Retina (tissue), 1 donor: ENCODE measurements at places on chromosomes 2 and 18.

GRCh38 chr2:184730288-184730687 is 132.0 kb downstream of the ZNF804A start:
- DNase-seq = no peak

DNA sequence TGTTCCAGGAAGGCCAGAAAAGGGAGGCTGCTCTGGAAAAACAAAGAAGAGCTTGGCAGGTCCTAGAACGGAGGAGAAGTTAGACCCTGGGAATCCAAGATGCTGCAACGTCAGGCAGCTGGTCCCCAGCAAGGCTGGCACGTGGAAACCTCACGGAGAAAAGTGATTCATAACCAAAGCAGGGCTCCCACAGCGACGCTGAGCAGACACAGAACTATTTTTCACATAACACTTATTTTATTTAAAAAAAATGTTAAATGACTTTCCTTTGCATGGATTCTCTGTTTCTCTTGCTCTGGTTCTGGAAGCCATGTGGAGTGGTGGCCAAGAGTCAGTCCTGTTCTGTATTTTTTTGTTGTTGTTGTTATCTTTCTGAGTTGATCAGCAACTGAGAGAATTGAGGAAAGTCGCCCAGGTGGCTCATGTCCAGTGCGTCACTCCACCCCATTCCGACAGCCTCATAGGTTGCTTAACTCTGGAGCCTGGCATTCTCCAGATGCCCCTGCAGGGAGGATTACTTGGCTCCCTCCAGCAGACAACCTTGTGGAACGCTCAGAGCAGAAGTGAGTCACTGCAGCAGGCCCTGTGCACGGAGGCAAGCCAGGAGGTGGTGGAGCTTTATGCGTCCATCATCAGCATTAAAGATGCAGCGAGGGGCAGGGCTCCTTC is 229.9 kb upstream of the HDAC4 start:
- no peak for DNase-seq

- no peak for DNase-seq
Observed at GRCh38 chr2:54867457-54867856, 144.0 kb downstream of the EML6 start.

- DNase-seq = no peak
Observed at GRCh38 chr2:105446501-105446900, 47.6 kb upstream of the FHL2 start.

GRCh38 chr2:241813644-241814392 is 4.8 kb downstream of the NEU4 start:
- DNase-seq = no peak

- DNase-seq = no peak
Observed at GRCh38 chr2:16738361-16739225, 73.0 kb upstream of the CYRIA start.

DNA sequence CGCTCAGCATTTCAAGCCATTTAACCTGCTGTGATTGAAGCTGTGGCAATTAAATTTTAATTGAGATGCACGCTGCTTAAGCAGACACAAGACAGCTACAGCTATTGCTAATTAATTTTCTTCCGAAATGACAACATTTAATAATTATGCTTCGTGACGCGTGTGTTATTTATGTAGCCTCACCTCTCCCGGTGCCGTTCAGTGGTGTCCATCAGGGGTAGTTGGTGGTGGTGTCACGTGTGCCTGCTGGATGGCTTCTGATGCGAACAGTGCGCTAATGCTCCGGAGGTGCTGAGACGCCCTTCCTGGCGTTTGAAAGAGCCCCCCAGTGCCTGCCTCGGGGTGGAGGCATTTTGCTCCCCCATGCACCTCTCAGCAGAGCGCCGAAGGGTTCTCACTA is 39.5 kb downstream of the GLI2 start:
- DNase-seq = no peak

DNA sequence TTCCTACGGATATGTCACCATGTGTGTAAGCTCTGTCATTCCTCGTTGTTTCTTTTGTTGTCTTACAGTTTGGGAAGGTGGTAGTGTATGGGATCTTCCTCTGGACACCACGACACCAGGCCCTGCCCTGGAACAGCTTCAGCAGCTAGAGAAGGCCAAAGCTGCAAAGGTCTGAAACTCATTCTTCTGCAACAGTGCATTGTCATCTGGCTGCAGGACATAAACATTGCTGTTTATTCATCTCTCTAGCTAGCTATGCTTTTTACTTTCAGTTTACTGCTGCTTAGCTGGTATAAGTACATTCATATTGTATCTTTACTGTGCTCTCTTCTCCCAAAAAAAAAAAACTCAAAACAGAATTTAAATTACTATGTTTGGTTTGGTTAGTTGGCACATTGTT is 39.2 kb upstream of the KCNJ13 start:
- no peak for DNase-seq

DNA sequence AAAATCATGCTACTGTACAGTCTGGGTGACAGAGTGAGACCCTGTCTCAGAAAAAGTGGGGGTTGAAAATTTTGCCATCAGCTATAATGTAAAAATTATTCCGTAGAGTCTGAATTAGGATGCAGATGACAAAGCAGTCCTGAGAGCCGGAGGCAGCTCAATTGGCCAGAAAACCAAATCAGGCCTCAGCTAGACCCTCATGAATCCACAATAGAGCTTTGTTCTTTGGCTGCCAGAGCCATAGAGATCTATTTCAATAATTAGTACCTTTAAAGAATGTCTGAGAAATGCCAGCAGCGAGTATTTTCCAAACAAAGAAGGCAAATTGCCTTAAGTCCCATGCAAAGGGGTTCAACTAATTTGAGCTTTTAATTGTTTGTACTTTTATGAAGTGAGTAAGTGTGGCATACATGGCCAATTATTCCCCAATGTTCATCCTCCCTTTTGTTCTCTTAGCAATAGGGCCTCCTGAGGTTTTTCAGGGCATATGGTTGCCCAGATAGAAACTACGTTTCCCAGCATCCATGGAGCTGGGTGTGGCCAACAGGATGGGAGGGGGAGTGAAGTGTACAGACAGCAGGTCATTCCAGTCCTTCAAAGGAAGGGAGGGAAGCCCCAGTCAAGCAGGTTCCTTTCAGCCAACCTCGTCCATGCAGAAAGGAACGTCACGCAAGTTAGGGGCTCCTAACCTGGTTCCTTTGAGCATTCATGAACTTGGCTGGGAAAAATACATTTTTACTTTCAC is 211.3 kb upstream of the APCDD1 start:
- DNase-seq = peak; percentile 73

DNA sequence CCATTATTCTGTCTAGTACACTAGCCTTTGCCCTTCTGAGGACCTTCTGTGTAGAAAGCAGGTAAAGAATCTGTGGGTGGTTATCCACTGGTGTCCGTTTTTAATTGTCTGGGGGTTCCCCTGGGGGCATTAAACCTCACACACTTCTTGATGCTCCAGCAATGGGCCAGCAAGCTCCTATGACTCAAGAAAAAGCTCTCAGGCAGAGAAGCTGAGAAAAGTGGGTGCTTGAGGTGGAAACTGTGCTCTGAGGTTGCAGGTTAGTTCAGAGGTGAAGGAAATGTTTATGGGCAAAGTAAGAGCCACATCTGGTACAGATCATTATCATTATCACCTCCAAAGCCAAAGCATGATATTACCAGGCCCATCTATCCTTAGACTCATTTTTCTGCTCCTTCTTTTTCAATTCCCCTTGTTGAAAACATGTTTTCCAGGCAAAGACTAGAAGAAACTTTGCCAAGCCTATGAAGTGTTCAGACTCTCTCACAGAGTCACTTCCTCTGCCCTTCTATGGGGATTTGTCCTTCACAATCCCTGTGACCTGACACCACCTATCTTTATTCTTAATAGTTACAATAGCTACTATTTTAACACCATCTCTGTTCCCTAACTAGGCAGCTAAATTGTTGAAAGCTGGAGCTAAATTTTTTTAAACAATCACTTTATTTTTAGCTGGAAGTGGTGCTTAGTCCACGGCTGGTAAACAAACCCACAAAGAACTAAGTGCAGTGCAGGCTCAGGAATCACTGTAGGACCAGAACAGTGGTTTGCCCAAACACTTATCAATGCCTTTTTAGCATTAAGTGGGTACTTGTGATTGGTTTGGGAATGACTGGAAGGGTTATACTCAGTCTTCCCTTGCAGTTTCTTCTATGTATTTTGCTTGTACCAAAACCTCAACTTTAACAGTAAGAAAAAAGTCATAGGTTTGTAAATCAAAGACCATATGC is 512.8 kb upstream of the POU3F3 start:
- DNase-seq = no peak

GRCh38 chr2:241036964-241037421 is 38.6 kb downstream of the SNED1 start:
- DNase-seq = no peak

- DNase-seq = no peak
Observed at GRCh38 chr2:13480057-13480456, 763.3 kb downstream of the TRIB2 start.

GRCh38 chr2:99067871-99068625 is 73.5 kb upstream of the C2orf15 start:
- no peak for DNase-seq

GRCh38 chr18:66136039-66136438 is 385.2 kb downstream of the CDH7 start:
- DNase-seq = no peak

DNA sequence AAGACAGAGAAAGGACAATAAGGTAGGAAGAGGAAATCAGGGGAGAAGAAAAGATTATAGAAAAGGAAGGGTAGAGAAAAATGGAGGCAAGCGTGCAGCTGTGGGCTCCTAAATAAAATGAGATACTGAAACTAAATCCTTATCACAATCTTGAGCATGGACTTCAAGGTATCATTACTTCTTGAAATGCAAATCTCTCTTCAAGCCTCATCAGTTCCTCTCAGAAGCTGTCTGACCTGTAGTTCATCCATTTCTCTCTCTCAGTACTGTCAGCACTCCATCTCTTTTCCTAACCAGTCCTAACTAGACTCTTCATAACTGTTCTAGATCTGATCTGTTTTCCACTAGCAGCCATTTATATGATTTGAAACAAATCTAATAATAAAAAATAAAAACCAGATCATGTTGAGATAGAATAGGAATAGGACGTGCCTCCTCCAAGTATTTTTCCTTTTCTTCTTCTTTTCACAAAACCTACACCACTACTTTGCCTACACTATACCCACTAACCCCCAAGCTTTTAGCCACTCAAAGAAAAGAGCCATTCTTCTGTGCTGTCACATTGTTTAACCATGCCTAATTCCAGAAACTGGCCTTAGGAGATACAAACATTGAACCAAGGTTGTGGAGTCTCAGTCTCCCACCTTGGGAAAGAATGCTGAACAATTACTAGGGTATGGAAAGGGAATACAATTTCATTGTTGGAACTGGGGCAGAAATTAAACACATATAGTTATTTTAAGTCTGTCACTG is 21.1 kb downstream of the BABAM2 start:
- no peak for DNase-seq

DNA sequence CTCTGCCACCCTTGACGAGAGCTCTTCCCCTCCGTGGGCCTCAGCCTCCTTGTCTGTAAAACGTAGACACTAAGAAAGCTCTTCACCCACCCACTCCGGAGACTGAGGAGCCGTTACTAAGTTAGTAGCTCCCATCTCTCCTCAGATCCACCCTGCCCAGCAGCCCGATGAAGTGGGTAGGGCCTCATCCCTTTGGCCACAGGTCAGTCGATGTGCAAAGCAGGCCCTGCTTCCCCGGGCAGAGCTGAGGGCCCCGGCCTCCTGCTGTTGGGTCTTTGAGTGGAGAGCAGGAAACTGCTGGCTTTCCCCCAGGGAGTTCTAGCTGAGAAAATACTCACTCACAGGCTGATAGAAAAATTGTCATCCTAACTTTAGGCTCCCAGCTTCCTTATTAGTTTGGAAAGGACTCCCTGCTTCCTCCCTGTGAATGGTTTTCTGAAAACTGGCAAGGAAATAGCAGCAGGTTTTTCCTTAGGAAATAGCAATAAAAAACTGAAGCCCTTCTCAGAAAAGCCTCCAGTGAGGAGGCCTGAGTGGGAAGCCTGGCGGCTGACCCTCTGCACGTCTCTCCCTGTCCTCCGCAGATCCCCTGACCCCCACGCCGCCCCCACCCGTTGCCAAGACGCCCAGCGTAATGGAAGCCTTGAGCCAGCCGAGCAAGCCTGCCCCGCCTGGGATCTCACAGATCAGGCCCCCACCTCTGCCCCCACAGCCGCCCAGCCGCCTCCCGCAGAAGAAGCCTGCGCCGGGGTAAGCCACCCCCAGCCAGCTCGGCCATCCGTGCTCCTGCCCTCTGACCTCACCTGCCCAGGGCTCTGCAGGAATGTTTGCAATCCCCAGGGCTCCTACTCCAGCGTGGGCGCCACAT is 30.2 kb downstream of the ITGB1BP1 start:
- peak; percentile 73 for DNase-seq

DNA sequence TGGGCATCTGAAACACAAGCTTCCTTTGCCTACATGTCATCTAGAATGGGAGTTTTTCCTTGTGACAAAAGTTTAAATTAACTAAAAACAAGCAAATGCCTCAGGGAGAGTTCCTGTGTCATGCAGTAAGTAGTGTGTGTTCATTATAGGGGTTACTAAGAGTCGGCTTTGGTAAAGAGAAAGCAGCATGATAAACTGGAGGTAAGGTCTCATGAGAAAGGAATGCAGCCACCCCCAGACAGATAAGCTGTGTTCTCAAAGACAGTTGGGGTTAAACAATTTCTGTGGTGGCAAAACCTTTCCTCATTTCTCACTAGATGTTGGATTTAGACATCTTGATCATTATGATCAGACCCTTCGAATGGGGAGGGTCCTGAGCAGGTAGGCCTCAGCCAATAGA is 129.7 kb downstream of the MAP4K4 start:
- no peak for DNase-seq

DNA sequence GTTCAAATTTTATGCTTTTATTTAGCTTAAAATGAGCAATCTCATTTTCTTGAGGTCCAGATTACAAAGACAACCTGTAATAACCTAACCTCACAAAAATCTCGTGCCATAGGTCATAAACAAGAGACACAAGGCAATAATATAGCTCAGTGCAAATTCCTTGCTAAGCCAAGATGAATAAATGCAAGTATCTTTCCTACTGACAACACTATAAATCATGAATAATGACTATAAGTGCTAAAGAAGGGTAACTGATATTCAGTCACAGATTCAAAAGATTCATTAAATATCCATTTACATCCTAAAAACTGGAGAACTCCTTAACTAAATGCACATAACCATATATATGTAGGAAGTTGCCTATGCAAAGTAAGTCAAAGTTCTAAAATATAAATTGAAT is 1641.6 kb downstream of the LRP1B start:
- DNase-seq = no peak

GRCh38 chr2:109562421-109562820 is 51.3 kb downstream of the SEPTIN10 start:
- no peak for DNase-seq

DNA sequence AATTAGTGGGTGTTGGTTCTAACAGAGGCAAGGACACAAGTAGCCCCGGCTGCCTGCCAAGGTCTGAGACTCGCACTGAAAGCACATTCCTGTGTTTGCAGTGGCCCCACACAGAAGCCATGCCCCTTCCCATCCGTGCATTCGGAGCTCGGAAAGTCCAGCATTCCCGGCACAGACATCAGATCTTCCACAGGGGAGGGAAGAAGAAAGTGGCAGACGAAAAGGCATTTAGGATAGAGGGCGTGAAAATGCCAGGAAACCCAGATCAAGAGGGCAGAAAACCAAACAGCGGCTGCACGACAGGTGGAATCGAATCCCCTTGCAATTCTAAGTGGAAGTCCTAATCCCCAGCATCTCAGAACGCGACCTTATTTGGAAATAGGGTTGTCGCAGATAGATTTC is 105.5 kb upstream of the ASB18 start:
- peak; percentile 48 for DNase-seq

GRCh38 chr2:98695255-98695654 is 35.7 kb downstream of the MGAT4A start:
- no peak for DNase-seq
